ENCODE measurements at places on chromosomes 4 and X.

- DNase-seq: peak; percentile 88
Observed at GRCh38 chr4:54152846-54153600, 53.1 kb downstream of the GSX2 start.

GRCh38 chr4:7362341-7362740 lies 72.4 kb downstream of the PSAPL1 start:
- DNase-seq: no peak

DNA sequence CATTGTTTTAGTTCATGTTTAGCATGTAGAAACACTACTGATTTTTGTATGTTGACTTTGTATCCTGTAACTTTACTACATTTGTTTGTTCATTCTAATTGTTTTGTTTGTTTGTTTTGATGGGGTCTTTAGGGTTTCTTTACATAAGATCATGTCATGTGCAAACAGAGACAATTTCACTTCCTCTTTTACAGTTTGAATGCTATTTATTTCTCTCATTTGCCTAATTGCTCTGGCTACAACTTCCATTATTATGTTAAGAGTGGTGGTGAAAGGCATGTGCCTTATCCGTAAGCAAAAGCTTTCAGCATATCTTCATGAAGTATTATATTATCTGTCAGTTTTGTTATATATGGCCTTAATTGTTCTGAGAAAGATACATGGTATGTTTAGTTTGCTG lies 571.1 kb downstream of the PCDH7 start:
- no peak for DNase-seq

- DNase-seq: peak; percentile 65
Observed at GRCh38 chrX:15242899-15243555, 26.9 kb downstream of the ASB9 start.

- DNase-seq: no peak
Observed at GRCh38 chrX:3124031-3124430, 82.8 kb downstream of the ARSF start.

DNA sequence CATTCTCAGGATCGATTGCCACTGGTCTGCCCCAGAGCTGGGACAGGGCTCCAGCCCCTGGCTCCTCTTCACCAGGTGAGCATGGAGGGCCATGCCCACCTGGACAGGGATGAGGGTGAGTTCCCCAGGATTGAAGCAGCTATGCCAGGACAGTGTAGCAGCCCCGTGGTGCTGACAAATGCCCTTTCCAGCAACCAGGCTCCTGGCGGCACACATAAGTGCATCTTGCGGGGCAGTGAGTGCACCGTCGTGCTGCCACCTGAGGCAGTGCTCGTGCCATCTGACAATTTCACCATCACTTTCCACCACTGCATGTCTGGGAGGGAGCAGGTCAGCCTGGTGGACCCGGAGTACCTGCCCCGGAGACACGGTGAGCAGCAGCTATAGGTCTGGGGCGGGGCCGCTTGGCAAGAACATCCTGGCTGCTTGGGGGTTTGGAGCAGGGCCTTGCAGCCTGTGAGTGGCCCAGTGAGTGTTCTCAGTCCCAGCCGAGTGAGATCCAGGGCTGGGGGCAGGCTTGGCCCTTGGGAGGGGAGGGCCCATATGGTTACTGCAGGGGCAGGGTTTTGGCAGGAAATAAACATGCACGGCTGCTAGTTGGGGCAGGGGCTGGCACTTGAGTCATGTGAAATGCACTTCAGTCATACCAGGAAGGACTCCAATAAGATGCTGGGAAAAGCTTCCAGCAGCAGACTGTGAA lies 6.1 kb downstream of the IL9R start:
- DNase-seq: no peak

DNA sequence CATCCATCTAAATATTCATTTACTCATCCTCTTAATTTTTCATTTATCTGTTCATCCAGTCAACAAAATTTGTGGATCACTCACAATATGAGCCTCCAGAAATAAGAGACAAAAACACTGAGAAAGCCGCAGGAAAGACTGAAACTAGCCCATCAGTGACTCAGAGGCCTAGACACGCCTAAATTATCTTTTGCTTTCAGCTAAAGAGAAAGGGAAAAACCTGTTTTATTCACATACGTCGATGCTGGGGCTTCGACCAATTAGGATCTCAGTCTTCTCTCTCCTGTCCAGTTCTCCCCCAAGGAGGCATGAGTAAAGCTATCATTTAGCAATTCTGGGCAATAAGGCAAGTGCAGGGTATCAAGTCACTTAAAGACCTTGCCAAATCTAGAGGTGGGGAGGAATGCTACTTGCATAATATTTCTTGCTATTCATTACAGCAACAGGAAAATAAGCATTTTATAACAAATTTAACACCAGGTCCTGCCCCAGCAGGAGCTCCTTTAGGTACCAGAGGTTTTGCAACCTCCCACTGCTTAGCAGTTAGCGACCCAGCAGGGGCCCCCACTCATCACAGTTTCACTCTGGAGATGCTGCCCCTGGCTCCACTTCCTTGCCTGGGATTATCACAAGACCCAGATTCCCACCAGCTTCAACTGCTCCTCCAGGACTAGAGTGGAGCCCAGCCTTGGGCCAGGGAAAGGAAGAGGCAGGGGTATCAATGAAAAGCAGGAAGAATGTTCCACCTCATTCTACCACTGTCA lies 30.1 kb upstream of the TMEM154 start:
- peak; percentile 65 for DNase-seq

- peak; percentile 86 for DNase-seq
Observed at GRCh38 chrX:150084496-150085229, 146.4 kb upstream of the EOLA2 start.
